AG09319 (cell line): ENCODE measurements at places on chromosomes 4 and X.

- DNase-seq = no peak
Measured at GRCh38 chrX:150486011-150486410, 82.4 kb upstream of the MTM1 start.

- DNase-seq = no peak
Measured at GRCh38 chr4:5446595-5447226, 261.6 kb downstream of the EVC2 start.

GRCh38 chrX:40085714-40086113 is 12.0 kb downstream of the BCOR start:
- no peak for DNase-seq

DNA sequence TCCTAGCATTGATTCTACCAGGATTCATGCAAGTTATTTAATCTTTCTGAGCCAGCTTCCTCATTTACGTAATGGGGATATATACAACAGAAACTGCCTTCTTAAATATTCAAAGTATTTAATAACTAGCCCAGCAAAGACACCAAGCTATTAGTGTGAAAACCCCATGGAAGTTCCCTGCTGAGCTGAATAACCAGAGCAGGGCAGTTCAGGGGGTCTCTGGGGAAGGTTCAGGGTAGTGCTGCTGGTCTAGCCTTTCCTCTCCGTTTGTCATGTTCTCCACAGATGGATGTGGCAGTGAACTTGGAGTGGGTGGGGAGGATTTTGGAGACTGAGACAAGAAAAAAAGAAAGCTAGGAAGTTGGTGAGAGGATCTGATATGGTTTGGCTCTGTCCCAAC is 240.8 kb upstream of the TAPT1 start:
- no peak for DNase-seq

GRCh38 chrX:121336831-121337421 is 289.5 kb downstream of the GLUD2 start:
- no peak for DNase-seq

DNA sequence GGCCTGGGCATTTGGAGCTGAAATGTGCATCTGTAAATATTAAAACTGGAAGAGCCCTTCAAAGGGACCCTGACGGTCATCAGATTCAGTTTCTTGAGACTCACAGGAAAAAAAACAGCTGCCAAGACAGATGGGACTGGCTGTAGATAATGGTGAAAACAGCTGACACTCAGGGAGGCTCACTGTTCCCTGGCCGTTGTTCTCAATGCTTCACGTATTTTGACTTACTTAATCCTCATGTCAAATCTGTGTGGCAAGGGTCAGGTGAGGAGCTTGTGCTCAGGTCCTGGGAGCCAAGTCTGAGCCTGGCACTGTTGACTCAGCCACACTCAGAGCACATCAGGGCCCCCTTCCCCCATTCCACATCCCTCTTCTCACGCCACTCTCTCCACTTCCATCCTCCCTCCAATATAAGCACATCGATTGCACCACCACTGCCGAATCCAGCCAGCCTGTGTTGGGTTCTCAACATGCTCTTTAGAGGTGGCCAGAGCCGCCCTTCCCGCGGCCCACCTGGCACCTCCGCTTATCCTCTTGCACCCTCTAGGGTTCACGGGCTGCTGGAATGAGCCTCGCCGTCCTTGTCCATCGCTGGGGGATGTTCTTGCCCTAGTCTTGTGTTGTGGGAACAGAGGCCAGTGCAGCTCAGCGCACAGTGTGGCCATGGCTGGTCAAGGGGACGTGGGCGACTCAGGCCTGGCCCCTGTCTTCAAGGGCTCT is 40.1 kb downstream of the EVC start:
- DNase-seq = peak; percentile 34

DNA sequence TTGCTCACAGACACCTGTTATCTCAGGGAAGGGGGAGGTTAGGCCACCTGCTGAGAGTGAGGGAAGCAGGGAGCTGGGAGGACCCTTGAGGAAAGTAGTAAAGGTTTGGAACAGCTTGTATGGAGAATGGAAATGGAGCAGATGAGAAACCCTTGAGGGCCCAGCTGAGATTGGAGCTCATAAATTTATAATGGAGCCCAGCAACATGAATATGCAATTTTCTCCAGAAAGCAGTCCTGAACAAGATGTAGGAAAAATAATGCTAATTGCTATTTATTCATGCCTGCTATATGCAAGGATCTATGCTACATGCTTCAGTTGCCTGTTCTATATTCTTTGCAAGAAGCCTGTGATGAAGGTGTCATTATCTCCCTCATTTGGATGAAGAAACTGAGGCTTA is 67.5 kb upstream of the LEF1 start:
- no peak for DNase-seq

- no peak for DNase-seq
Measured at GRCh38 chr4:185276036-185276435, 66.6 kb downstream of the SNX25 start.

- no peak for DNase-seq
Measured at GRCh38 chr4:86014599-86014998, 345.3 kb downstream of the MAPK10 start.

- no peak for DNase-seq
Measured at GRCh38 chr4:39452153-39452859, 6.4 kb downstream of the RPL9 start.

DNA sequence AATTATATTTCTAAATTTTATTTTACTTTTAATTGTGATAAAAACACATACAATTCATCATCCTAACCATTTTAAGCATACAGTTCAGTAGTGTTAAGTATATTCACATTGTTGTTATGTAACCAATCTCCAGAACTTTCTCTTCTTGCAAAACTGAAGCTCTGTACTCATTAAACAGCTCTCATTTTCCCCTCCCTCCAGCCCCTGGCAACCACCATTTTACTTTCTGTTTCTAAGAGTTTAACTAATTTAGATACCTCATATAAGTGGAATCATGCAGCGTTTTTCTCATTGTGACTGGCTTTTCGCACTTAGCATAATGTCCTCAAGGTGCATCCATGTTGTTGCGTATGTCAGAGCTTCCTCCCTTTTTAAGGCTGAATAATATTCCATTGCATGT is 46.7 kb upstream of the NDP start:
- DNase-seq = no peak

- DNase-seq = no peak
Measured at GRCh38 chrX:101427954-101428353, 19.9 kb downstream of the HNRNPH2 start.

GRCh38 chrX:100717363-100717762 is 14.6 kb downstream of the SYTL4 start:
- DNase-seq = no peak

GRCh38 chrX:154600759-154601374 is 15.9 kb downstream of the CTAG1A start:
- DNase-seq = no peak

- no peak for DNase-seq
Measured at GRCh38 chrX:20974326-20974725, 399.9 kb upstream of the CNKSR2 start.

DNA sequence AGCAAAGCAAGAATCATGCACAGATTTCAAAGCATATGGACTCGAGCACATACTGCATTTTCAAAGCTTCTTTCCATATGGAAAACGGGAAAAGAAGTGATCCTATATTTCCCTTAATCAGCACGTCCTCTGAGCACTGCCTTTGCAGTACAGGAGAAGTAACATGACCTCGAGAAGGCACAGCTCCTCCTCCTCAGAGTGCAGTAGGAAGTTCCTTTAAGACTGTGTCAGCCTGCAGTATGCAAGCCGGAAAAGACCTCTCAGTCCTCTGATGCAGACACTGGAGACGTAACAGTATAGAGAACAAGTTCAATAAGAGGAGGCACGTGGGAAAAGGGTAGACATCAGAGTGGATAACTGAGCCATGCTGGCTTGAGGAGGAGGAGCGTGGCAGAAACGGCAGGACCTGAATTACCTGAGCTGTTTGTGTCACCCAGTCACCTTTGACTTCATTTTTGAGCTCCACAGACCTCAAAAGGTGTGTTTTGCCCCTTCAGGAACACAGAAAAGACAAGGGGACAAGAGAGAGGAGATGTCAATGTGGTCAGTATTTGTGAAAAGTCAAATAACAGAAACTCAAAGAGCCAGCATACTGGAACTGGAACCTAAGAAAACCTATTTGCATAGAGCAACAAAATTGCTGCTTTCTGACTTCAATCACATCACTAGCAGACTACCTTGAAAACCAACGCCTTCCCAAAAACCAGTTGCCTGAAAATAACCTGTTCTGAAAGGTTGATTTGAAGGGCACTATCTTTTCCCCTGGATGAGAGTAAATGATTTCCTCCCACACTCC is 20.8 kb downstream of the IRF2 start:
- DNase-seq = no peak

DNA sequence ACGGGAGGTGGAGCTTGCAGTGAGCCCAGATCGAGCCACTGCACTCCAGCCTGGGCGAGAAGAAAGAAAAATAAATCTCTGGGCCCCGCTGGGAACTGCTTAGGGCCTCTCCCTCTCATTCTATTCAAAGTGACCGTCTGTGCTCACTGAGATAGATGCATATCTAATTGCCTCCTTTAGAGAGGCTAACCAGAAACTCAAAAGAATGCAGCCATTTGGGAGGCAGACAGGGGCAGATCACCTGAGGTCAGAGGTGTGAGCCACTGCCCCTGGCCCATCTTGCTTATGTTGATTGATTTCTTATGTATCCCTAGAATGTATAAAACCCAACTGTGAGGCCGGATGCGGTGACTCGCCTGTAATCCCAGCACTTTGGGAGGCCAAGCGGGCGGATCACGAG is 6.2 kb upstream of the CSF2RA start:
- no peak for DNase-seq

- no peak for DNase-seq
Measured at GRCh38 chr4:171334549-171334948, 478.7 kb upstream of the GALNTL6 start.

GRCh38 chrX:40406330-40406859 is 174.4 kb upstream of the ATP6AP2 start:
- DNase-seq = no peak

DNA sequence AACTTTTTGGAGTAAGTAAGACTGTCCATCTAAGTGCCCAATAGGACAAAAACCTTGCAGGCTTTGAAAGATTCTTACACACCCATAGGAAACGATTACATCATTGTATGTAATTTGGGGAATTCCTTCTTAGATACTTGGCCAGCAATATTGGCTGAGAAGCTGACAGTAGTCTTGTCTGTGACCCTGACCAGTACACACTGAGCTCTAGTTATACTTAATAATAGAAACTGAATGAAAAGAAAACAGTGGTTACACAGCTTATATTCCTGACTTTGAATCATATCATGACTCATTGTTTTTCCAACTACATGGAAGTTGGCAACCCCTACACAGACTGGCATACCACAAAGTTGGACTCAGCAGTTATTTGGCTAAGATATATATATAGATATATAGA is 7.1 kb upstream of the TLR2 start:
- peak; percentile 10 for DNase-seq

GRCh38 chrX:43530837-43531236 is 125.3 kb upstream of the MAOA start:
- DNase-seq = no peak

DNA sequence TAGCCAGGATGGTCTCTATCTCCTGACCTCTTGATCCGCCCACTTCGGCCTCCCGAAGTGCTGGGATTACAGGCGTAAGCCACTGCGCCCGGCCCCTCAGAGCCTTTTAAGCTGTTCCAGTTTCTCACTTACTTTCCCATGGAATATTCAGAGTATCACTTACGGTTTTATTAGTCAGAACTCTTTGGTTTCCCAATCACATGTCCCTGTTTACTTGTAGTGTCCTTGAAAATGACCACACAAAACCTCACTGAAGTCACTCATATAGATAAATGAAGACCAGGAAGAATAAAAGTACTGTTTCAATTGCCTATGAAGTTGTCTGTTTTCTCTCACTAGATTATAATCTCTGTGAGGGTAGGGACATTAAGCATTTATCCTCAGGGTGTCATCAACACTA is 217.2 kb upstream of the HCCS start:
- DNase-seq = no peak

- no peak for DNase-seq
Measured at GRCh38 chr4:94517492-94517891, 65.8 kb downstream of the PDLIM5 start.

GRCh38 chrX:41512394-41512793 is 65.3 kb downstream of the NYX start:
- no peak for DNase-seq

DNA sequence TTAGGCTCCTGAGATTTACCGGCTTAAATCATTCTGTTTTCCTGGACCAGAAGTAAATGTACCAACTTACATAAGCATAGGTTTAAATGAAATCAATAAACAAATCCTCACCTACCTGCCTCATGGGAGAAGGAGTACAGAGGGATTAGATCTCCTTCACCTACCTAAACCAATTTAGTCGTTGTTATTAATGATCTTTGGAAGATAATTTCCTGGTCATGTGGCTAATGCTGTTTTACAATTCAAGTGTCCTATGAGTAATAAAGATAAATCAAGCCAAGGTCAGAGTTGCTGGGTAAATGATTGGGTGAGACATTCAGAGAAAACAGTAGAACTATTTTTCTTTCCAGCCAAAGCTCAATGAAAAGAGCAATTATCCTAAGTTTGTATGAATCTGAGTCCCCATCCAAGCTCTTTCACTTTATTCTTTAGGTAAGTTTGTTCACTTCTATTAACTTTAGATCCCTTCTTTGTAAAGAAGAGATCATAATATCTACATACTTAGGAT is 423.0 kb upstream of the FAM241A start:
- no peak for DNase-seq

GRCh38 chr4:3225936-3226335 is 23.0 kb upstream of the MSANTD1 start:
- DNase-seq = no peak

DNA sequence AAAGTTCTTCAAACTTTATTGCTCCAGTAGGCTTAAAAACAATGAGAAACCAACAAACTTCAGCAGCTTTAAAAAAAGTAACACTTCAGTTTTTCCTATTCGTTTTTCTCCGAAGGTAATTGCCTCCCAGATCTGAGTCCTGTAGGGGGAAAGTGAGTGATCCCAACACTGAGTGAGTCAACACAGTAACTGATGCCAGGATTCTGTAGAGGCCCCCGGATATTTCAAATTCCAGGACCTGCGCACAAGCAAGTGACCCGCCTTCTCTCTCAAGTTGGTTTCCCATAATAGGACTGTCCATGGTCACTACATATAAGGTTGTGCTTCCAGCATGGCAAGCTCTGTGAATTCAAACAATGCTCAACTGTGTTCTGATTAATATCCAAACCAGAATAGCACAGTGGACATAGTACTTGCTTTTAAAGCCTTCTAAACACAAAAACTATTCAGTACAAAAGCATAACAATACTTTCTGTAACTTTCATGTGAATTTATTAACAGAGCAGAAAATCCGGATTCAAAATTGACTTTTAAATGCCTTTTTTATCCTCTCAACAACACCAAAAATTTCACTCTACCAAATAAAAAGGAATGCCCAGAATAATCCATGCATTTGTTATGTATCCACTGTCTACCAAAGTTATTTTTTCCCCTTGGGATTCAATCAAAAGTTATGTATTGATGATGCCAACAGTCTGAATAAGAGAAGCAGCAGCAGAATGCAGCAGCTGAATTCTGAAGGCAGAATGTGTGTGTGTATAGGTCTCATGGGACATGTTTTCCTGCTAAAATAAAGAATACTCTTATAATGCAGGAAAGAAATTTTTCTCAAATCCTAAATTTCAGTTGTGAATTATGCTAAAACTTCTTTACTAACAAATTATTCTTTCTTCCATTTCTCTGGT is at the start of gene DMD:
DMD (minus strand) TSS at position 194 of the 905 bp plus-strand sequence. CDS start 237 bp downstream, outside the sequence.
- DNase-seq = peak; percentile 8

- DNase-seq = no peak
Measured at GRCh38 chrX:131741103-131741581, 197.3 kb downstream of the OR13H1 start.

- no peak for DNase-seq
Measured at GRCh38 chr4:83552924-83553323, 17.0 kb downstream of the GPAT3 start.
